ENCODE measurements at places on chromosomes 1 and 21.

DNA sequence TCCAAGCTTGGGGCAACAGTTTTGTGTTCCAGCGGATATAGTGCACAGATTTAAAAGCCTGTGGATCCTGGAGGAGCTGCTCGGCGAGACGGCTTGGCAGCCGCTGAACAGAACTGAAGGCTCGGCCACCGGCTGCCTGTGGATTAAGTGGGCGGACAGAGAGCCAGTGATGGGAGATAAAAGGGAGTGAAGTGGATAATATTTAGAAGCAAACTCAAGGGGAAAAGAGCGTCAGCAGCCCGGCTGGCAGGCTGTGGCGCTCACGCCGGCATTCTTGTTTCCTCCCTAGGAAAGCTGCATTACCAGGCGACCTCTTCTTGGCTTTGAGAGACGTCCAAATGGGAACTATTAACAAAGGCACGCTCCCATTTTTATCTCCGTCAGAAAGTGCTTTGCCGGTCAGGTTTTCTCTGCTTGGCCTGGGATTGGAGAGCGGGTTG, 10.4 kb downstream of the TRABD2B start:
- DNase-seq, result no peak

DNA sequence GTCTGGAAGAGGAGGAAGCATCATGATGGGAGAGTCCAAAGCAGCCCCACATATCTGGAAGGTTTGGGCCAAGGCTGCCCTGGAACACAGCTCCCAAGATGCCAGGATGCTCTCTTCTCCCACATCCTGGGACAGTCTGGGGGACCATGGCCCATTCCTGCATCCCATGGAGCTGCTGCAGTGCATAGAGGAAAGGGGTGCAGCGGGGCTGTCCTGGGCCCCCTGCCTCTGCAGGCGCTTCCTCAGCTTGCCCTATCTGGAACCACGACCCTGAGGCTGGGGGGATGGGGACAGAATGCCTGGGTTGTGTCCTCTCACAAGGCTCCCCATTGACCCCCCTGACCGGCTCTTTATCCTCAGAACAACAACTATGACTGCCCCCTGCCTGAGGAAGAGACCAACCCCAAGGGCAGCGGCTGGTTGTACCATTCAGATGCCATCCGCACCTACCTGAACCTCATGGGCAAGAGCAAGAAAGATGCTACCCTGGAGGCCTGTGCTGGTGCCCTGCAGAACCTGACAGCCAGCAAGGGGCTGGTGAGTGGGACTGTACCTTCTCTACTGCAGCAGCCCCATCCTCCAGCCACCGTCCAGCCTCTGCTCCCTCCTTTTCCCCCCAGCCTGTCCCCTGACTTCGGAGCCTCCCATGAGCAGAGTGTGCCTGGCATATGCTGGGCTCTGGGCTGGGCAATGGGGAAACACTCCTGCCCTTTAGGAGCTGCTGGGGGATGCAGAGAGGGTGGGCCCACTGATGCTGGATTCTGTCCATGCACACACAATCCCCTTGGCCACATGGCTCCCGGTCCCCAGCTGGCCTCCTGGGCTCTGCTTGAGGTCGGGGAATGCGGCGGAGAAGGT, 39.6 kb downstream of the PKP1 start:
- no peak for DNase-seq

DNA sequence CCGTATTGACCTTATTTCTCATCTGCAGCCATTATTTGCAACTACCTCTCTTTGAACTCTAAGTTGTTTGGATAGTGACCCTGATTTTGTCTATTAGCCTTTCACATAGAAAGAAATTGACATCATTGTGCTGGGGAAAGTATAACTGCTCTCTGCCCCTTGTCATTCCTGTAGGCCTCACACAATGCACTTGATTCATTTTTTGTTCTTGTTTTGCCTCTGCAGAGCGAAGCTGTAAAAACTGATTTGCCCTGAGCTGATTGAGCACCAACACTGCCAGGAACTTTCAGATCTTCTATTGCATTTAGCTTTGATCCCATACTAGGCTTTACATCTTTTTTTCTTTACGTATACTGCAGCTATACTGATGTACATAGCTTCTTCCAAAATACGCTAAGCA, 167.2 kb upstream of the PTBP2 start:
- DNase-seq, result no peak

DNA sequence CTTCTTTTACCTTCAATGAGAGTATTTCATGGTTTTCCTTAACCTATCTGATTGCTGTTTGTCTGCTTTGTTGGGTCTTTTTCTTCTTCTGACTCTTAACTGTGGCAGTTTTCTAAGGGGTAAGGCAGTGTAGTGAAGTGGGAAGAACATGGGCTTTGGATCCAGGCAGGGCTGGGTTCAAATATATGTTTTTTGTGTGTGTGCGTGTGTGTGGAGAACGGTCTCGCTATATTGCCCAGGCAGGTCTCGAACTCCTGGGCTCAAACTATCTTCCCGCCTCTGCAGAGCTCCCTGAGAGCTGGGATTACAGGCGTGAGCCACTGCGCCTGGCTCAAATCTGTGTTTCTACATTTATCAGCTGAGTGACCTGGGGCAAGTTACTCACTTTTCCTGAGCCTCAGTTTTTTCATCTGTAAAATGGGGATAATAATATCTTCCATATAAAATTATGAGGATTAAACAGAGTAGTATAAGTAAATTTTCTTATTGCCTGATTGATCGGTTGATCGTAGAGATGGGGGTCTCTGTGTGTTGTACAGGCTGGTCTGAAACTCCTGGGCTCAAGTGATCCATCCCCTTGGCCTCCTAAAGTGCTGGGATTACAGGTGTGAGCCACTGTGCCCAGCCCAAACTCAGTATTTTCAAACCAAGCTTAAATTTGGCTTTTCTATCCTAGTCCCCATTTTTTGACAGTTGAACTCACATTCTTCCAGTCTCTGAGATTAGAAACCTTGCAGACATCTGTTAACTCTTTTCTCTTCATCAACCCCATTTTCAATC, 36.0 kb upstream of the MACF1 start:
- DNase-seq, result no peak

DNA sequence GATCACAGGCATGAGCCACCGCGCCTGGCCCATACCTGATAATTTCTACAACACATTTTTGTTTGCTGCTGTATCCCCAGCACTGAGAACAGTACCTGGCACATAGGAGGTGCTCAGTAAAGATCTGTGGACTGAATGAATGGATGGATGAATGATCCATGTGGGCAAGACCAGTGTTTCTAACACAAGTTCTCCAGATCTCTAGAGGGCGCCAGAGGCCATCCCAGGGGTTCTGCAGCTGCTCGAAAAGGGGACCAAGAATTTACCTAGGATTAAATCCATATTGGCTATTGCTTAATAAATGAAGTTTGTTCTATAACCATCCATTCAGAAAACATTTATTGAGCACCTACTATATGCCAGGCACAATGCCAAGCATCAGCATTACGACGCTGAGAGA, 167.7 kb downstream of the ACTL8 start:
- DNase-seq, result peak; percentile 42

- DNase-seq, result no peak
These were observed 152.7 kb upstream of the NEGR1 start for GRCh38 chr1:72435025-72435424.

DNA sequence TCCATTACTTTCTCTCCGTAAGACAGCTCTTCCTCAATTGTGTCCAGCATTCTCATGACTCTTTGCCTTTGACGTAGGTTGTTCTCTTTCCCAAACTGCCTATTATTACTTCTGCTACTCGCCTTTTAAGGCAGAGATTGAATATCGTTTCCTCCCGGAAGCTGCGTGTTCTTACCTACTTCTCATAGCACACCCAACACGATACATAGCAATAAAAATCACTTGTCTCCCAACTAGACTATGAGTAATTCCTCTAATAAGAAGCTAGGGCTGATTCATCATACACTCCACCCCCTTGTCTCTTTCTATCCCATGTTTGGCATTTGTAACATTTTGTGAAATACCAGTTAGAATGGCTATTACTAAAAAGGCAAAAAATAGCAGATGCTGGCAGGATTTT, 55.8 kb upstream of the SGIP1 start:
- DNase-seq, result no peak

DNA sequence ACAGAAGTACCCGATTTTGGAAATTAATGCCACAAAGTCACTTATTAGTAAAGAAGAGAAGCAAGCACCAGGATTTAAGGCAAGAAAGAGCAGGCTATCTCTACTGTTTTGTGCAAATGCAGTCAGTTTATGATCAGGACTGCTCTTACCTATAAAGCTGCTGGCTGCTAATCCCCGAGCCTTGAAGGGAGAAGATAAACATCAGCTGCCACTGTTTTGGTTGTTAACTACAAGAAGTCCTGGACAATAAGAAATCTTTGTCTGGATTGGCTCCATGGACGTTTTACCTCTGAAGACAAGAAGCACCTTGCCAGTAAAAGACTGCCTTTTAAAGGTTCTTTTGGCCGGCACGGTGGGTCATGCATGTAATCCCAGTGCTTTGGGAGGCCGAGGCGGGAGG, 21.4 kb downstream of the FRRS1 start:
- no peak for DNase-seq

- DNase-seq, result no peak
These were observed 5.6 kb downstream of the SPSB1 start for GRCh38 chr1:9298282-9298681.

DNA sequence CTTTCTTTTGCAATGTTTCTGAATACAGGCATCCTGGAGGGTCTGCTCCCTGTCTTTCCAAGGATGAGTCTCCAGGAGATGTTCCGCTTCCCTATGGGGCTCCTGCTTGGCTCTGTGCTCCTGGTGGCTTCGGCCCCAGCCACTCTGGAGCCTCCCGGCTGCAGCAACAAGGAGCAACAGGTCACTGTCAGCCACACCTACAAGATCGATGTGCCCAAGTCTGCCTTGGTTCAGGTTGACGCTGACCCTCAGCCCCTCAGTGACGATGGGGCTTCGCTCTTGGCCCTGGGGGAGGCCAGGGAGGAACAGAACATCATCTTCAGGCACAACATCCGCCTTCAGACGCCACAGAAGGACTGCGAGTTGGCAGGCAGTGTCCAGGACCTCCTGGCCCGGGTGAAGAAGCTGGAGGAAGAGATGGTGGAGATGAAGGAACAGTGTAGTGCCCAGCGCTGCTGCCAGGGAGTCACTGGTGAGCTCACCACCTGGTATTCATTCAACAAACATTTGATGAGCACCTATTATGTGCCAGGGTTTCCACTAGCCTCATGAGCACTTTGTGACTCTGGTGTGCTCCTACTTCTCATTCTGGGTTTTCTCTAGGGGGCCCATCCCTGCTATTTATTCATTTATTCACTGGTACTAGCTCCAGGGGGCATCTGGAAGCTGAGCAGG, 9.9 kb downstream of the TNN start:
- DNase-seq, result no peak

DNA sequence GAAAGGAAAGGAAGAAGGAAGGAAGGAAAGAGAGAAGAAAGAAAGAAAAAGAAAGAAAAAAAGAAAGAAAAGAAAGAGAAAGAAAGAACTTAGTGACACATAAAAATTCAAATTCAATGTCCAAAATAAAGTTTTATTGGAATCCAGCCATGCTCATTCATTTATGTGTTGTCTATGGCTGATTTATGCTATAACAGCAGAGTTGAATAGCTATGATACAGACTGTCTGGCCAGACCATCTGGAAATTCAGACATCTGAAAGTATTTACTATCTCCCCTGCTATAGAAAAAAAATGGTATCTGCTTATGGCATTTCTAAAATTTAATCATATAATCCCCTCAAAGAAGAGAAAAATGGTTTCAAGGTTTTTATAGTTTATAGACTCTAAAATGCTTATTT, 79.4 kb upstream of the RRP15 start:
- DNase-seq, result no peak

DNA sequence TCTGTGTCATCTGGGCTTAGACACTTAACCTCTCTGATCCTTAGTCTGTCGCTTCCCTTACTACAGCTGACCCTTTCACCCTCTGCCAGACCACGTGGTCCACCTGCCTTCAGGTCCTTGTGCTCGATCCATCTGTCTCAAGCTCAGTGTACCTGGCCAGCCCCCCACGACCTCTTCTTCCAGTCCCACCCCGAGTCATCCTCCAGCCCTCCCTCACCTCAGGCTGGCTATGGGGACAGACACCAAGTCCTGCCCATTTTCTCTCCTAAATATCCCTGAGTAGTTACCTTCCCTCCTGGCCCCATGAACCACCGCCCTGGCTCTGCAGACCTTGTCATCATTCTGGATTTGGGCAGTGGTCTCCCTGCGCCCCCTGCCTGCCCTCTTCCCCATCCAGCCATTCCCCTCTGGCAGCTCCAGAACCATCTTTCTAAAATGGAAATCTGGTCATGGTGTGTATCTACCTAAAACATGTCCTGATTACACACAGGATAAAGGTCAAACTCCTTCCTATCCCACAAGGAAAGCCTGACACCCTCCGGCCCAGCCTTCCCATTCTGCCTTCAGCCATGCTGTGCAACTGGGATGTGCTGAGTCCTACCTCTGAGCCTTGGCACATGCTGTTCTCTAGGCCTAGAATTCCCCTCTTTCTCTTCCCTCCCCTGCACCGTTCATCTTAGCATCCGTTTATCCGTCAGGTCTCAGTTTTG, 107.6 kb downstream of the EPHB2 start:
- no peak for DNase-seq

DNA sequence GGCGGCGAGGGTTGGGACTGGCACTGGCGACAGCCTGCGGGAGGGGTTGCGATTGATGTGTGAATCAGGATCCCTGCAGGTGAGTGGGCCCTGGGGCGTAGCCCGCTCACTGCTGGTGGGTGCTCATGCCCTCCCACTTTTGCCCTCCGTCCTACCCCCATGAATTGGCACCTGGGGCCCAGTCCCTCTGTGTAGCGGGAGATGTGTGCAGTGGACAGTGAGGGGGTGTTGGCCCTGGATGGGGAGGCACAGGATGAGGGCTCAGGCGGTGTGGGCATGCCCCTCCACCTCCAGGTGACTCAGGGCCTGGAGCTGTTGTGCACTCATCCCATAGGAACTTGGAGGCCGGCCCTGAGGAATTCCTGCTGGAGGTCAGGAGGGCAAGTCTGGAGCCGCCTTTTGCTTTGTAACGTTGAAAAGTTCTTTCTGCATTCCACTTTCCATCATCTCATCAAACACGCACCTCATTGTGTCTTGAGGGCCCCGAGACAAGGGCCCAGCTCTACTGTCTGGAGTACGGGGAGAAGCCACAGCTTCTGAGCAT, 3.0 kb downstream of the PEAR1 start:
- DNase-seq, result no peak

DNA sequence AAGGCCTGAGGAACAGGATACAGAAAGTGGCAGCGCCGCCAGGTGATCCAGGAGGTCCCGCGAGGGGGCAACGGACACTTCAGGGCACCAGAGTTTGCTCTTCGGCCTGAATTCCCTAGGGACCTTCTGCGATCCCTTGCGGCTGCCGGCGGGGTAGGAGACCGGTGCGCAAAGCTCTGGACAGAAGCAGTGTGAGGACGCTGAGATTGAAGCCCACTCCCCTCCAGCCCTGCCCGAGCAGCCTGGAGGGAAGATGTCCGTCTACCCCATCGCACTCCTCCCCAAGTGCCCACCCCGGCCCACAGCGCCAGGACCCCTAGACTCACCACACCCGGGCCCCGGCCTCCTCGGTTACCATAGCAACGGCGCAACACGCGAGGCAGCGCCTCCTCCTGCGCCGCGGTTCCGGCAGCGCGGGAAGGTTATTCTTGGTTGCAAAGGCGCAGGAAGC, at the start of gene ANKRD45:
ANKRD45 (minus strand) TSS at position 361 of the 451 bp plus-strand sequence. CDS start 10,433 bp downstream, outside the sequence.
- no peak for DNase-seq

Measured in HuH-7 (cell line).